Kidney capillary endothelial cell (primary cell): ENCODE measurements at places on chromosomes 12 and 14.

GRCh38 chr12:40156021-40156764, 50.3 kb upstream of the SLC2A13 start:
- no peak for DNase-seq

- no peak for DNase-seq
Measured at GRCh38 chr14:23130871-23131270, 11.8 kb upstream of the CEBPE start.

DNA sequence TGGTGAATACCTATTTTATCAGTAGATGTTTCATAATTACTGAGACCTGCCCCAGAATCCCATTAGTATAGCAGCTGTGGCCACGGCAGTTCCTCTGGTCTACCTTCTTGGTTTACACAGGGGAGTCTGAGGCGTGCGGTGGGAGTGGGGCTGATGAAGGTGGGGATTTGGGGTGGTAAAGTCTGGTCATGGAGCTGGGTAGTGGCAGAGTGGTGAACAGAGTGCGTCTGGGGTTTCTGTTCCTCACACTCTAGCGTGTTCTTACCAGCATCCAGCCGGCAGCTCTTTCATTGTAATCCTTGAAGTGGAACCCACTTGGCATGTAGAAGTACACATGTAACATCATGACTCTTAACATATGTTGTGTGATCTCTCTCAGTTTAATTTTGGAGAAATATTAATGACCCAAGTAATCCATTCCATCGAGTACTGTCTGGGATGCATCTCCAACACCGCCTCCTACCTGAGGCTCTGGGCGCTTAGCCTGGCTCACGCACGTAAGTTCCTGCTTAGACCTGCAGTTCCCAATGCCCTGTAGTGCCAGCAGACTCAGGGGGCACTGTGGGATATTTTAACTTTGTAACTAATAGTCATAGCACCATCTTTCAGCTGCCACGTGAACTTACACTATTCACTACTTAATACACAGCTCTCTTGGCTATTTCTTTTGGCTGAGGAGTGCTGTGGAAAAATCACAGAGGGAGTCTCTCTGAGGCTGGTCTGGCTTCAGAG, 7.9 kb upstream of the DNAH10 start:
- DNase-seq, result no peak

DNA sequence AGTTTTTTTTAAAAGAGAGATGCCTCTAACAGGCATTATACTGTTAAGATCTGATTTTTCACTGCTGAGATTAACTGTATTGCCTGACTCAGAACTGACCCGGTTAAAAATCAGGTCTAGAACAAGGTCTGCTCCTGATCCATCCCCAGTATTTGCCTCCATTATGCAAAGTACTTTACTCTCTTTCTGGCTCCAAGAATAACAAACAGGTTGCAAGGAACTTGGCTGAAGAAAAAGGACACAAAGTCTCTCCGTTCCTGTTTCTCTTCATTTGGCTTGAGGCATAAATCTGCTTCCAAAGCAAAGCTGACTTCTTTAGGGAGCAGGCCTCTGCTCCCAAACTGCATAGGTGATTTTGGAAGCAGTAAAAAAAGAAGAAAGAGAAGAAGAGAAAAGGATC, 199.3 kb upstream of the PDZRN4 start:
- DNase-seq, result no peak

GRCh38 chr14:98579140-98579539, 692.9 kb downstream of the BCL11B start:
- DNase-seq, result no peak

GRCh38 chr12:132731574-132731973, 20.9 kb downstream of the PGAM5 start:
- DNase-seq, result no peak

GRCh38 chr14:71395151-71395604, 487.9 kb downstream of the PCNX1 start:
- no peak for DNase-seq

- no peak for DNase-seq
Measured at GRCh38 chr12:58564721-58565120, 355.6 kb downstream of the LRIG3 start.

DNA sequence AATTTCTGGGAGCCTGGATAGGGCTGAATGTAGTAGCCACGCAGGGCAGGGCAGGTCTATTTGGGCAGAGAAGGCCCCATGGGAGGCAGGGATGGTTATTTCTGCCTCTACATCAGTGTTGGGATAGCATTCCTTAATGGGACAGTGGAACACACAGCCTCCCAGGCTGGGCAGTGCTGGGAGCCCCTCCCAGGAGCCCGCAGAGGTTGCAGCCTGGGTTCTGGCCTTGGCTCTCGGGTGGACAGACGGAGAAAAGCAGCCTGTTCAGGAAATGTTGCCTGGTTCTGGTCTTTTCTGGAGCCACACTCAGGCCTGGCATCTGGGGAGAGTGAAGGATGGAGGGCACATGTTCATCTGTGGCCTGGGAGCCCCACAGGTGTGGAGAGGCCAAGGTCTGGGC, 479 bp upstream of the NOS1 start:
- DNase-seq, result no peak

GRCh38 chr12:69570000-69570516, 15.2 kb upstream of the CCT2 start:
- no peak for DNase-seq
